ENCODE measurements at places on chromosomes 2 and 18.

DNA sequence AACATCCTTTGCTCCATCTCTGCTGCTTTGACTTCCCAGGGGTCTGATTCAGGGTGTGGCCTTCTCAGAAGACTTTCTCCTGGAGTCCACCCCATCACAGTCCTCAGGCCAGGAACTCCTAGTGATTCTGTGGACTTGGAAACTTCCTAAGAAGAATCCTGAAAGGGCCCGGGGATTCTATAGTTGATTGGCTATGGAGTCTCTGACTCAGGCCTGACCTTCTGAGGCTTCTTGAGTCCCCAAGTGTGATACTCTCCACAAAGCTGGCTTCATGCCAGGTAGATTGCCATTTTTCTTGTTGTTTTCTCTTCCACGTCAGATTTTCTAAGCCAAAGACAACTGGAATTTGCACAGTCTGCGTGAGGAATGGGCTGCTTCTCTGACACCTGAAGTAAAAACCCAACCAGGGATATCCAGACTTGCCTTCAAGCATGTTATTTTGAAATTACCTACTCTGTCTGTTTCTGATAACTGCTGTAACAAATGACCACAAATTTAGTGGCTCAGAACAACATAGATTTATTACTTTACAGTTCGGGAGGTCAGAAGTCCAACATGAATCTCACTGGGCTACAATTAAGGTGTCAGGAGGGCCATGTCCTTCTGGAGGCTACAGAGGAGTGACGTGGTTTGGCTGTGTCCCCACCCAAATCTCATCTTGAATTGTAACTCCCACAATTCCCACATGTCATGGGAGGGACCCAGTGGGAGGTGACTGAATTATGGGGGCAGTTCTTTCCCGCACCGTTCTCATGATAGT, 69.3 kb downstream of the ALPK2 start:
- no peak for DNase-seq

GRCh38 chr2:223720367-223720766, 117.0 kb downstream of the AP1S3 start:
- no peak for DNase-seq

DNA sequence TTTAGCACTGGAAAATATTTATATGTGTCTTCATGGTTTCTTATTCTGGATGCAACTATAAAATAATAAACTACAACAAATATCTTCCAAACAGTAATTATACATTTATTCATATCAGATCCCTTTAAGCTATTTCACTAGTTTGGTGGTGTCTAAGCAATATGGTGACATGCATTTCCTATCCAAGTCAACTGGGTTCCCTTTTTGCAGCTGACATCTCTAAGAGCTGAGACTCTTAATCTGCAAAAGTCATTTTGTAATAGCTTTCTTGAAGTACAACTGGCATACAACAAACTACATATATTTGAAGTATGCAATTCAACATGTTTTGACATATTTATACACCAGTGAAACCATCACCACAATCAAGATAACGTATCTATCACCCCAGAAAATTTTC, 59.9 kb upstream of the SLC1A4 start:
- DNase-seq: no peak

- DNase-seq: no peak
Observed at GRCh38 chr2:9830685-9831410, 12.4 kb upstream of the TAF1B start.

GRCh38 chr2:41950666-41950960, 97.2 kb upstream of the PKDCC start:
- DNase-seq: no peak

GRCh38 chr2:96872591-96873349, 2.9 kb upstream of the SEMA4C start:
- no peak for DNase-seq

- no peak for DNase-seq
Observed at GRCh38 chr2:134410006-134410405, 156.1 kb downstream of the MGAT5 start.

GRCh38 chr2:40251137-40251536, 200.8 kb downstream of the SLC8A1 start:
- DNase-seq: no peak

DNA sequence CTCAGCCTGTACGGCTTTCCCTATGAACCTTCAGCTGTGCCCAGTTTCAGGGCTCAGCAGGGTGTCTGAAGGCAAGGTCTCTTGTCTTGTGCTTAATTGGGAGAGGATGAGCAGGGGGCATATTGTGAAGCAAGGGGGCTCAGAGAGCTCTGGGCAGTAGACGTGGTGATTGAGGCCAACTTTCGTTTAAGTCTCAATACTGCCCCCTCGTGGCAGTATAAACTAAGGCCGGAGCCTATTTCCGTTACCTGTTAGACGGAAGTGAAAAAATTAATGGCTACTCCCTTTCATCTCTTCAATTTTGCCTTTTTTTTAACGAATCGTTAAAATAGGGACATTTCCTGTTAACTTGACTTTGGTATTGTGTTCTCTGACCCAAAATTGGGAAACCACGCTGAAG, 193.4 kb downstream of the TDRD15 start:
- peak; percentile 22 for DNase-seq

DNA sequence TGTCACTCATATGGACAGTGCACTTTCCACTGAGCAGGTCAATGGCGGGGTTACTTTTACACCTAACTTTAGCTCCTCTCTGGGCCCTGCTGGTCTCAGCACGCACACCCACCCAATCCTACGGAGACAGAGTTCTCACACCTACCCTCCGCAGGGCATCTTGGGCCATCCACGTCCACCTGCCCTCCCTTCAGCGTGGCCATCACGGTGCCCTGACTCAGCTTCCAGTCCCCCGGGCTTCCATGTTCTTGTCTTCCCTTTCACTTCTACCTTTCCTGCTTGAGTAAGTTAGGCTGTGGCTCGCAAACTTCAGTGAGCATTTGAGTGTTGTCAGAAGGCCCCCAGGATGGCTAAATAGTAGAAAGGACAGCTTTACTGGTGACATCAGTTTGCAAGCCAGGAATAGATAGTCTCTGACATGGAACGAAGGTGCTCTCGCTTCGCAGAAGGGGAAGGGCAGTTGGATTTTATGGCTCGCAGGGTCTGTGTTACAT, 232.4 kb downstream of the SEPTIN10 start:
- DNase-seq: no peak

DNA sequence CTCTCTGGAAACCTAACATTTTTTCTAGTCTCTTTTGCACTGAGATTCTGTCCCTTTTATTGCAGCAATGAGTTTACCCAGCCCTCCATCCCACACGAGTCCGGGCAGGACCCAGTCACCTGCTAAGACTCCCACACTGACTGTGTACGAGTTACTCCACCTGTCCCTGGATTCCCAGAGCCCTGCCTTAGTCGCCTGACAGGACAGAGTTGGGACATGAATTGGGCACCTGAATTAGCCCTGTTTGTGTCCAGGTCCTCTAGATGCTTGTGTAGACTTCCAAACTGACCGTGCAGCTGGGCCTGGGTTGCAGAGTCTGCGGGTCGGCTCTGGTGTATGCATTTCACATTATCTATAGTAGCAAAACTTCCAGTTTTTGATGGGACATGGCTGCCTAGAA, 238.7 kb downstream of the VAPA start:
- no peak for DNase-seq

GRCh38 chr2:86254576-86255538, 55.6 kb downstream of the MRPL35 start:
- DNase-seq: no peak

DNA sequence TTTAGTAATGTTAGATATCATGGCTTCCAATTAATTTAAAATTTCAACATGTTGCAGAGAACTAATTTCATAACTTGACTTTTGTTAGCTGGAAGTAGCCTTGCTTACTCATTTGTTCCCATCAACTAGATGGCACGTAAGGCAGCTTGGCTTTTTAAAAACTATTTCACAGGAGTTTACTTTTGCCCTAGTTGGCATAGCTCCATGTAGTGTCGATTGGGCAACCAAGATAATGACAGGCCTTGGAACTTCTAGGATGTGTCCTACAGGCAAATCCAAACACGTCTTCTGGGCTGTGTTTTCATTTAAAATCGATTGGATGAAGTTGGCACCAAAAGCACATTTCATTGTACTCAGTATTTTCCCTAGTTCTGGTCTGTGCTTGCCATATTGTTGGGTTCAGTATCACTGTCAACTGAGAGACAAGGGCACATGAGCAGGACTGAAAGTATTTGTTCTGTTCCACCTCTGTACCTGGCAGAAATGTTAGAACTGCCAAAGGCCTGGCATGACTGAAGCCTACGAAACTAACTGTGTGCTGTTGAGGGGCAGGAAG, 29.4 kb downstream of the HADHB start:
- DNase-seq: no peak

All from hypothalamus (tissue), 51 donors.